ENCODE measurements at places on chromosomes 2 and 18.

GRCh38 chr2:126662621-126663020, 6.7 kb downstream of the GYPC start:
- no peak for DNase-seq

- no peak for DNase-seq
Measured at GRCh38 chr2:101696272-101697123, 1.0 kb upstream of the MAP4K4 start.

DNA sequence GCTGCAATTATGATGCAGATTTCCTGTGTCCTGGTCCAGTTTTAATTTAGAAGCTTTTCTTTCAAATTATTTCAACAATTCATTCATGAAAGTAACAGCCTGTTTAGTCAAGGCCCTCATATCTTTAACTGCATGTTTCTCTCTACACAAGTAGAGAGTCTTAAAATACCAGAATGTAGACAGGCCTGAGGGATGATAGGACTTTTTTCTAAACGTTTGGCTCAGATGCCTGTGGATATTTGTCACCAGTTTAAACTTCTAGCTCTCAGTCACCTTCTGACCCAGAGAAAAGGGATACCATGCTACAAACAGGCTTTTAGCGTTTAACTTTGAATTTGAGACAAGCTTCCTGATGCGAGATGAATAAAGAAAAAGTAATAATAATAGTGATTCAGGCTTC, 15.7 kb downstream of the COL5A2 start:
- no peak for DNase-seq

GRCh38 chr2:237118025-237118424, 32.3 kb downstream of the COPS8 start:
- no peak for DNase-seq

DNA sequence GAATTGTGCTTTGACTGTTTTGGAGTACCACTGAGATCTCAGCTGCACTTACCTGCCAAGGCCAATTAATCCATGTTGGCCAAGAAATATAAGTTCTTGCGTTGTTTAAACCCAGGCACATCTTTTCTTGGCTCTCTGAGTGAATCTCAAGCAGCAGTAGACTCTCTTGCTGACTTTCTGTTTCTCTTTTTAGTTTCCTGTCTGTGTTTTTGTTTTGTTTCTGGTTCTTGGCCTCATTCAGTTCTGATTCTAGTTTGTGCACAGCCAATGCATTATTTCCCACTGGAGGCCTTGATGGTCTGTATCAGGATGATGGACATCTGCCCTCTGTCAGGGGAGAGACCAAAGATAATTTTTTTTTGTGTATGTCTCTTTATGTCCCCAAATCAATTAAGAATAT, 379.4 kb downstream of the CDH2 start:
- no peak for DNase-seq

Measured in activated T-cell treated with anti-CD3 and anti-CD28 coated beads, Interleukin-2, amount 50 U/mL, for 4 hours (primary cell).